ENCODE measurements at places on chromosomes 13 and 19.

DNA sequence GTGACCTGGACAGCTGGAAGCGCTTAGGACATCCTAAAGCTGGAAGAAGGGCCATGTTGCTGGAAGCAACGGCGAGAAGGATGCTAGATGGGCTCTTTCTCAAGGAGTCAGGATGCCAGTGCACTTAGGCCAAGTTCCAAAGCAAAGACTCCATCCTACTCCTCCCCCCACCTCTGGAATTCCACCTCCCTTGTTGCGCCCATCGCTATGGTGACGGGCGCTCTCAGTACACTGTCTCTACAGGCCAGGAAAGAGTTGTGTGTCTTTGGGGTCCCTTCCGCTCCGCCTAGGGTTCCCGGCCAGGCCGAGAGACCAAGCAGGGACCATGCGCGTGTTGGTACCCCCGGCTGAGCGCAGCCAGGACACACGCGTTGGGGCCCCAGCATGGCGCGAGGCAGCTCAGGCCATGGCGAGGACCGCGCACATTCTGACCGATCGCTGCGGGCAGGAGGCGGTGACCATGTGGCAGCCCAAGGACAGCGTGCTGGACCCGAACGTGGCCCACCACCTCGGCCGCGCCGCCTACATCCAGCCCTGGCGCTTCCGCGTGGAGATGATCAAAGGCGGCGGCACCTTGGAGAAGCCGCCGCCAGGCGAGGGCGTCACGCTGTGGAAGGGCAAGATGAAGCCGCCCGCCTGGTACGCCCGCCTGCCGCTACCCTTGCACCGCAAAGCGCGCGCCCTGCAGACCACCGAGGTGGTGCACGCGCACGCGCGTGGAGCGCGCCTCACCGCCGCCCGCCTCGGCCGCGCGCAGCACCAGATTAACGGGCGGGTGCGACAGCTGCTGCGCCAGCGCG, 31.0 kb upstream of the SLC1A6 start:
- DNase-seq: no peak

- DNase-seq: no peak
These were observed 25.0 kb downstream of the SHC2 start for GRCh38 chr19:435707-436412.

DNA sequence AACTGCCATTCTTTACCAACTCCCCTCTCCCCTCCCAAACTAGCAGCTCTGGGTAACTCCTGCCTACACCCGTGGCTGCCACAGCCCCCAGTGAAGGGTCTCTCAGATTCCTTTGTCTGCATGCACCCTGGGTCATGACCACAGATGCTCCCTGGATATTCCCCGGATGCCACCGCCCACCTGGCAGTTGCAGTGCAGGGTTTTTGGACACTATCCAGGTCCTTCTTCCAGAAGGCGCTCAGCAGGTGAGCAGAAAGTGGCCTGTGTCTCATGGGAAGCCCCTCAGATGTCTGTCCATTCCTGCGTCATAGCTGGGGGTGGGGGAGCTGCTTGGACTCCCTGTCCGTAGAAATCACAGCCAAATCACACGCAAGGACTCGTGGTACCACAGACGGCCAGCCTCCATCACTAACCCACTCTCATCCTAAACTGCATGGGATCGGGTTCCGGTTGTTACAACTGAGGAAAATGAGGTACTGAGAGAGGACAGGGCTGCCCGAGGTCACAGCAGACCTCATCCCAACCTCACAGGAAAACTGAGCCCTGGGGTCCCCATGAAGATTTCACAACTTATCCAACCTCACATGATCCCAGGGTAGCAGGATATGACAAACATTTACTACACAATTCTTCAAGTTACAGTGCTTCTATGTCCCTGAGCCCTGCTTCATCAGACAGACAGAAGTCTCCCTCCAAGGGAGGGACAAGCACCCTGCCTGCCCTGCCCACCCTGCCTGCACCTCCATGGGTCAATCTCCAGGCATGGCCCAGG, 38.6 kb downstream of the ELL start:
- DNase-seq: no peak

GRCh38 chr19:36838784-36839324, 667 bp upstream of the ZNF790 start:
- DNase-seq: no peak

- no peak for DNase-seq
These were observed 12.3 kb upstream of the HSPH1 start for GRCh38 chr13:31174018-31174417.

DNA sequence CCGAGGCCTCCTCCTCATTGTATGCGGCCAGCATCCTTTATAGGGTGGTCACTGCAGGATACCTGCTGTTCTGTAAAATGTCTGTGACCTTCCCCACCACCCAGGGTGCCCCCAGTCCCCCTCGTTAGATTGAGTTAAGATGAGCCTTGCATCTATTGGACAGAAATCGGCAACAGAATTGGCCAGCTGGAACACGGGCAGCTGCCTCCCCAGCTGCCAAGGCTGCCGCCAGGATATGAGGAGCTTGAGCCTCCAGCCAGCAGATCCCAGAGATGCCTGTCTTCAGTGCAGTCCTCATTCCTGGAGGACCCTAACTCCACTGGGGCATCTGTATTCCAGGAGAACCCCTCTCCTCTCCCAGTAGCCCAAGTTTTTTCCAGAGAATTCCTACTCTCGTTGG, 463.0 kb downstream of the TSHZ3 start:
- DNase-seq: no peak

GRCh38 chr19:4113398-4114088, 10.4 kb downstream of the MAP2K2 start:
- DNase-seq: no peak

DNA sequence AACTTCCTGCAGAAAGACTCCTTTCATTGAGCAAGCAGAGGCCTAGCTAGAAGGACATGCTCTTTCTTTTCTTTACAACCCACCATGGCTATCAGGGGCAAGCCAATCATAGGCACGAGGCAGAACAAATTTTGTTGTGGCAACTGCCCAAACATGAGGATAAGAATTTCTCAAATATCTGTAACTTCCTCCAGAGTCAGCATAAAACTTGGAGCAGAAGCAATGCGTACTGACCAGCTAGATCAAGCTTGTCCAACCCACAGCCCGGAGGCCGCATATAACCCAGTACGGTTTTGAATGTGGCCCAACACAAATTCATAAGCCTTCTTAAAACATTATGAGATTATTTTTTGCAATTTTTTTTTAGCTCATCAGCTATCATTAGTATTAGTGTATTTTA, 87.0 kb upstream of the SOX21 start:
- no peak for DNase-seq

- no peak for DNase-seq
These were observed 17.9 kb downstream of the DEDD2 start for GRCh38 chr19:42199440-42200115.

- no peak for DNase-seq
These were observed 136.4 kb downstream of the PTPRS start for GRCh38 chr19:5204212-5204611.

- no peak for DNase-seq
These were observed 1.3 kb downstream of the ARHGAP45 start for GRCh38 chr19:1068009-1069001.

DNA sequence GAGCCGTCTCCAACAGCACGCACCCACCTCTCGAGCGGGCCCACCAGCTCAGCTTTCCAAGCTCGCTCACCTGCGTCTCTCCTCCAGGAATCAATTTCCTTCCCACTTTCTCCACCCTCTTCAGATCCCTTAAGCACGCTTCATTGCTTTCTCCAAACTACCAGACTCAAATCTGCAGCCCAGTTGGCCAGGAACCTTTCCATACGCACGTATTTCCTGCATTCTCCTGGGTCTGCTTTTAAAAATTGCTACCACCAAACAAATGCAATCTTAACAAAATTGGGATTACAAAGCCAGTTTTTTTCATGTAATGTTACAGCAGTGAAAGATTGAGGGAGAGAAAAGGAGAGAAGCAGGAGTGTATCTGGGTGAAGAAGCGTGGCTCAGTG, 1.5 kb downstream of the ENOX1 start:
- DNase-seq: no peak

GRCh38 chr13:24279327-24280110, 29.9 kb upstream of the C1QTNF9 start:
- no peak for DNase-seq

DNA sequence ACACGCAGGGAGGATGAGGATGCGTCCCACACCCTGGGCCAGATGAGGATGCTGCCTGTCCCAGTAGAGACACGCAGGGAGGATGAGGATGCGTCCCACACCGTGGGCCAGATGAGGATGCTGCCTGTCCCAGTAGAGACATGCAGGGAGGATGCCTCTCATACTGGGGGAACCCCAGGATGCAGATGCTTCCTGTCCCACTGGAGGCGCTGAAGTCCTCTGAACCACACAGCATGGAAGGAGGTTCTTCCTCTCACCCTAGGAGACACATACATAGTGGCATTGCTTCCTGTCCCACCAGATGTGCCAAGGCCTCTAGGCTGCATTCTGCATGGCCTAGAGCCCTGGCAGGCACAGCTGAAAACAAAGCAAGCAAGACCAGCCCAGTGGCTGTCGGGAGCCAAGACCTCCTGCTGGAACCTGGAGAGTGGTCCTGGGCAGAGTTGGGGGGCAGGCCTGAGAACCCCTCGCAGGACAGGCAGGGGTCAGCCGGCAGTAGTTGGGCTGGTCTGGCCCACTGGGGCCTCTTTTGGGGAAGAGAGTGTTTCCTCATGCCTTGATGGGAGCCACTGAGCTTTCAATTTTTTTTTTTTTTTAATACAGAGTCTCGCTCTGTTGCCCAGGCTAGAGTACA, 4.3 kb downstream of the HPN start:
- DNase-seq: no peak

- DNase-seq: peak; percentile 66
These were observed 16.0 kb upstream of the SEMA6B start for GRCh38 chr19:4575267-4576015.

DNA sequence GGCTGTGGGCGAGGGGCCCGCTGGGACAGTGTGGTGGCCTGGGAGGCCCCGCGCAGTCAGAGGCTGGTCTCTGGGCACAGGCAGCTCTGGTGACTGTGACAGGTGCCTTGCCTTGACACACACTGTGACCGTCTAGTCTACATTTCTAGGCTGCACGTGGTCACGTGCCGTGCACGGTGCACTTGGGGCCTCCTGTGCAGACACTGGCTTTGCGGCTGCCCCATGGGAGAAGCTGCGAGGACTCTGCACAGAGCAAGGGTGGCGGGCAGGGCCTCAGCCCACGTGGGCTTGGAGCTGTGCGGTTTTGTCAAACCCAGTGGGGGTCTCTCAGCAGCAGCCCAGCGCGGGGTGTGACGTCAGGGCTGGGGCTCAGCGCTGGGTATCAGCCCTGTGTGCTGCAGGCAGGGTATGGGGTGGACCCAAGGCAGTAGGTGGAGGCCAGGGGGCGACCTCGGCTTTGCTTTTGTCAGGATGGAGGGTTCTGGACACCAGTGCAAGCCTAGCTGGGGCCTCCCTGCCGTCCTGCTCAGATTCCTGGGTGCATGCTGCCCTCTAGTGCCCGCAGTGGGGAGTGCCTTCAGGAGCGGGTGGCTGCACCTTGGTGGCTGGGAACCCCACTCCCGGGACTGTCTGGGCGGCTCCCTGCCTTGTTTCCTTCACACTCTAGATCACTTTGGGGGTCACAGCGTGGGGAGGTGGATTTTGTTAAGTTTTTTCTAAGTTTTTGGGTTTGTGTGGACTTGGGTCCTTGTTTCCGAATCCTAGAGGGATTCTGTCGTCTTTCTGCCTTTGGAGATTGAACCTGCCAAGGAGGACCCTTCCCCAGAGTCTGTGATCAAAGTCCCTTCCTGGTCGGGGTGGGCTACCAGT, 62.6 kb downstream of the KDM4B start:
- peak; percentile 87 for DNase-seq

- DNase-seq: no peak
These were observed 243.5 kb downstream of the ITGBL1 start for GRCh38 chr13:101695870-101696516.

- DNase-seq: no peak
These were observed 121.1 kb downstream of the FLT1 start for GRCh38 chr13:28373810-28374209.

GRCh38 chr19:2659856-2660432, 42.5 kb downstream of the GNG7 start:
- no peak for DNase-seq

GRCh38 chr19:1073063-1073955, 6.3 kb downstream of the ARHGAP45 start:
- DNase-seq: peak; percentile 8

GRCh38 chr13:77740931-77741596, 43.6 kb downstream of the SLAIN1 start:
- no peak for DNase-seq

DNA sequence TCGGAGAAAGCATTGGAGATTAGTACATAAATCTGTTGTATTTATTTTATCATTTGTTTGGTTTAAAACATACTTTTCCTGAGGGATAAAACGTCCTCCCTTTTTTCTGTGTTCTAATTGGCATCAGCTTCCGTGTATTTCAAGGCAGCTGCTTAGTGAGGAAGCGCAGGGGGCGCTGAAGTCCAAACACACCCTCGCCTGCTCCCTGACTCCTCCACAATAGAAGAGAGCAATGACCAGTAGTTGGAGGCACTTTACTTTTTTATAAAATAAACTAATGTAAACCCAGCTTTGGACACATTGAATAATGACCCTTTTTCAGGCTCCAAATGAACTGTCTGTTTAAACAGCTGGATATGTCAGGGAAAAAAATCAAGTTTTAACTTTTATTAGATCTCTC, 79.9 kb downstream of the RNASEH2B start:
- DNase-seq: no peak

- no peak for DNase-seq
These were observed 61.6 kb upstream of the MED4 start for GRCh38 chr13:48156466-48156865.

- DNase-seq: peak; percentile 99
These were observed at the start of gene LENG1 for GRCh38 chr19:54159352-54160181. LENG1 (minus strand) TSS chr19:54159721; CDS start chr19:54159695, 26 bp downstream.

GRCh38 chr13:73220966-73221720, 162.3 kb downstream of the KLF5 start:
- peak; percentile 16 for DNase-seq

GRCh38 chr13:92590503-92590908, 636.1 kb upstream of the GPC6 start:
- DNase-seq: no peak

- no peak for DNase-seq
These were observed 287.2 kb downstream of the FOXO1 start for GRCh38 chr13:40379196-40379595.

- DNase-seq: peak; percentile 8
These were observed 7.3 kb downstream of the ADPRHL1 start for GRCh38 chr13:113445791-113446487.

GRCh38 chr19:36054733-36055686, at the start of gene WDR62:
WDR62 (plus strand) TSS chr19:36054897; CDS start chr19:36054972, 75 bp downstream.
- DNase-seq: peak; percentile 98

GRCh38 chr19:40200341-40201099, 9.3 kb downstream of the MAP3K10 start:
- DNase-seq: no peak

- no peak for DNase-seq
These were observed 274.1 kb downstream of the COG6 start for GRCh38 chr13:39929583-39929982.

GRCh38 chr13:55569082-55569481, 1571.6 kb upstream of the PRR20A start:
- no peak for DNase-seq

GRCh38 chr19:16382775-16383543, 58.3 kb downstream of the KLF2 start:
- DNase-seq: peak; percentile 77

DNA sequence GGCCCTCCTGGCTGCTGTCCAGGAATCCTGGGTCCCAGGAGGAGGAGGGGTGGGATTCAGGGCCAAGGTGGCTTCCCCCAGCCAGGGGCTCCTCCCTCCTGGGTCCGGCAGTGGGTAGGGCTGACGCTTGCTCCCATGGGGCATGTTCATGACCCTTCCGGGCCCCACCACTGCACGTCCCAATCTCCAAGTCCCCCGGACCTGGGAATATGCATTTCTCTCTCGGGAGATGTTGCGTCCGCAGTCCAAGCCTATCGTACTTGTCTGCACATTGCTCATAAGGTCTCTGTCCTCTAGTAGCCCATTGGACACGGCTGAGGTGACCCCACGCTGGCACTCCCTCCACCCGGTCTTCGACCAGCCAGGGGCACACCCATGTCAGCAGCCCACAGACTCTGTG, 192.3 kb downstream of the TEX29 start:
- DNase-seq: no peak

Measured in BE2C (cell line).